Stimulated activated CD8-positive, alpha-beta memory T cell treated with anti-CD3 and anti-CD28 coated beads, Interleukin-7, amount 100 ng/mL, for 24 hours (primary cell): ENCODE measurements at places on chromosomes 3 and 15.

DNA sequence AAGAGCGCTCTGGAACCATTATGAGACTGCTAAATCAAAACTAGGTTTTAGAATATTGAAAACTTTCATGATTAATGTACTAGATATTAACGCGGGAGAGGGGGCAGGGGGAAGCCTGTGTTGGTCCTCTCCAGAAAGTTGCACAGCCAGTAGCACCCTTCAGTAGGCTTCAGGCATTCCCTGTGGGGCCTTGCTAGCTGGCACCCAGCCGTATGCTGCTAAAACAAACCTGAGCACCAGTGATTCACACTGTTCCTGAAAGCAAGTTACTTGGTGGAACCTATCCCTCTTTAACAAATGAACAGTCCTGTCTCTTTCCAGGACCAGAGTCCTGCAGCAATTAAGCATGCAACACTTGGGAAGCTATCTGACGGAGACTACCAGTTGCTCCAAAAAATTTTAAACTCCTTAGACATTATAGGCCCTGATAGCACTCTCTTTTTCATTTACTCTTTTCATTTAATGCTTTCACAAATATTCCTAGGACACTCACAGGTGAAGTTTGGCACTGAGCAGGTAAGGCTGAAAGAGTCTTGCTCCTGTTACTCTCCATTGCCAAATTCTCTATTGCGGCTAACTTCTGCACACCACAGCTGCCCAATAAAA, 1.2 kb upstream of the ATRIP start:
- no peak for DNase-seq

GRCh38 chr3:47082519-47082918, 81.4 kb downstream of the SETD2 start:
- no peak for DNase-seq

DNA sequence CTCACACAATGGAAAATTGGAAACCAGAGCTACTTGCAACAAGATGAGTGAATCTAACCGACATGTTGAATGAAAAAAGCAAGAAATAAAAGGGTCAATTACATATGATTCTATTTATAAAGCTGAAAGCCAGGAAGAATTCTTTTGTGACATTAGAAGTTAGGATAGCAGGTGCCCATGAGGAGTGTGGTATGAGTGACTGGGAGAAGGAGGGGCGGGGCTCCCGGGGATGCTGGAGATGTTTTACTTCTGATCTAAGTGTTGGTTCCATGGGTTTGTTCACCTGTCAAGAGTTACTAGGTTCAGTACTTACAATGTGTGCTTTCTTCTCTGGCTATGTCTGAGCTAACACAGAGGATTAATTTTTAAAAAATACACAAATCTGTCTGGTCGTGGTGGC, 60.8 kb downstream of the NSMCE3 start:
- DNase-seq, result no peak

DNA sequence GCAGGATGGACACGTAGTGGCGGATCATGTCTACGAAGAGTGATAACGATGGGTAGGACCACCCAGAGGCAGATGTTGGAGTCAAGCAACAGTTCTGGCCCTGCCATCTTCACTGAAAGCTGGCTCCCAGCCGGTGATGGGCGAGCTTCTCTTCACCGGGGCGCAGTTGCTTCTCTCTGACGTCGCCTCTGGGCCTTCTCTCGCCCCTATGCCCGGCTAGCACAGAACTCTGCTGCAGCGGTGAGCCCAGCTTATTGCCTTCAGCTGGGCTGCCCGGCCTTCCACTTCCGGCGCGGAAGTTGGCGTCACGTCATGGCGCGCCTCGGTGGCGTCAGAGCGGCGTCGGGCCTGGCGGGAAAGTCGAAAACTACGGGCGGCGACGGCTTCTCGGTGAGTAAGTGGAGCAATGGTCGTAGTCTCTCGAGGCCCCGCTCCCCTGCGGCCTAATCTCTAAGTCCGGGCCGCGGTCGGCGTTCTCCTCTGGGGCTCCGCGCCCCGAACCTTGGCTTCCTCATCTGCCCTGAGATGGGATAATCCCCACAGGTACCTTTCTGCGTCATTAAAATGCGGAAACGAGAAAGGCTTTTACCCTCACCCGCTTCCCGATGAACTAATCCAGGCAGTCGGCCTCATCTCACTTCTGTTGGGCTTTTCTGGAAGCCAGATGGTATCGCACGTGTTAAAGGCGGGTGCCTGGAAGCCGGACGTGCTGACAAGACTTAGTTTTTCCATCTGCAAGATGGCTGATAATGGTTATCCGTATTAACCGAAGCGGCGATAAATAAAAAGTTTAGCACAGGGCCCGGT, at the start of gene FANCD2:
Gene FANCD2, plus strand, starts transcription at position 354 of the 807 bp plus-strand sequence. CDS start 2,221 bp downstream, outside the sequence.
- peak; percentile 92 for DNase-seq

DNA sequence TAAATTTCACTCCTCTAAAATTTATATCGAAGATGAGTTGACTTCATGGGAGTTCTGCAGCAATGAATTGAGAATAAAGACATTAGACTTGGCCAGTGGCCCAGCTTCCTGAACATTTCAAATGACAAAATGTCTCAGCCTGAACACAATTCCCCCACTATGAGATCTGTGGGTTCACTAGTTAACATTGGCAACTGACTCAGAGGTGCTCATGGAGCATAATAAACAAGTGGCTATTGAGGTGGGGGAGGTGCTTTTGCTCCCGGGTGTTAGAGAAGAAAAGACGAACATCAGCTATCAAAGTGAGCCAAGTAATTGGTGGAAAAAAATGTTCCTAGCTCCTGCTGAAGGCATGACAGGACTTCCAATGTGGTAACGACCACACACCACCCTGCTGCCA, 6.3 kb downstream of the ATP13A4 start:
- no peak for DNase-seq

- DNase-seq, result no peak
These were observed 10.2 kb downstream of the FAM162A start for GRCh38 chr3:122394173-122394572.

DNA sequence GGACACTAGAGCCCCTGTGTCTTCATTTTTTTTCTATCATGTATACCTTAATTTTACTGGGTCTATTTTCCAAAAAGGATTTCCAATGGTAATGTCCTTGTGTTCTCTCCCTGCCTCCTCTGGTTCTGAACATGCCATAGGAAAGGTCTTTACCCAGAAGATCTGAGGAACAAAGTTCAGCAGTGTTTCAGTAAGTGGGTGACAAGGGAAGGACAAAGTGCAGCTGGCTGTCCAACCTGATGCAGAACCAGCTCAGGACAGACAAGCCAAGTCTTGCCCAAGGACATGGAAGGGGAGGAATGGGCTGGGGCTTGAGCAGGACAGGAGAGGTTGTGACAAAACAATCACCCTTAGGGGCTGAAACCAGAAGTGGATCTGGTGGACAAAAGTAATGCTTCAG, 61.2 kb upstream of the STRIT1 start:
- no peak for DNase-seq
